H1 (cell line): ENCODE measurements at places on chromosomes 13 and 19.

DNA sequence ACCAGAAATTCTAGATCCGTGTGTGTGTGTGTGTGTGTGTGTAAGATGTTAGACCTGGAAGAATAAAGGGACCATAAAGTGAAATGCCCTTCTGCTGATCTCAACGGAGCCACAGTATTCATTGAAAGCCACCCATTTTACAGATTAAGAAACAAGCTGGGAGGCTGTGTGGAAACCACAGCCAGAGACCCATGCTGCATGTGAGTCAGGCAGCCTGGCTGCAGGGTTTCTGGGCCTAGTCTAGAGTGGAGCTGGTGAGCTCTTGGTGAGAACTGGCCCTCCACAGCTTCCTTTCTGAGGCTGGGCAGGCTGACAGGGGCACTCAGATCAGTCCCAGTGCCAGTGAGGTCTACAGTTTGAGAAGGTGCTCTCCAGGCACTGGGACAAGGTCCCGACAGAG, 75.3 kb downstream of the SERP2 start:
- no peak for DNase-seq

GRCh38 chr13:23599083-23599925, 29.1 kb downstream of the TNFRSF19 start:
- DNase-seq, result no peak

DNA sequence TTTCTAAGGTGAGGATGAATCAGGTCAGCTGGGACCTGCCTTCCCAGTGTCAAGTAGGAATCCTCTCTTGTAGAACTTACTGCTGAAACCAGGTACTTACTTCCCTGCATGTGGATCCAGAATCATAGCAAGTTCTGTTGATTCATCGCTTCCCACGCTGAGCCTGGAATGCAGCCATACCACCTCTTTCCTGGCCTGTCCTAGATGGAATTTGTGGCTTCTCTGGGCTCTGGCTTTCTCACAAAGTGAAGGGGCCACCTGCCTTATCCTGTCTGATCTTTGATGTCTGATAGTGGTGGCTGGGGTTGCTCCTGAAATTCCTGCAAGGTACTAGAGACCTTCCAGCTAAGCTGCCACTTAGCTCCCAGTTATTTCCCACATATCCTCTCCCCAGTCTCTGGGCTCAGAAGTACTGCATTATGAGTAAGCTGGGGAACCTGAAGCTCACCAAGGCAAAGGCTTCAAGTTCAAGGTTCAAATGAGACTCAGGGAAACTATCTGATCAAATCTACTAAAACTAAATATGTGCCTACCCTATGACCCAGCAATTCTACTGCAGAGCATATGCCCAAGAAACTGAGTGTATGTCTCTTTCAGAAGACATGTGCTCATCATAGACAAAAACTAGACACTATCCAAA, 103.5 kb downstream of the SUCLA2 start:
- DNase-seq, result no peak

DNA sequence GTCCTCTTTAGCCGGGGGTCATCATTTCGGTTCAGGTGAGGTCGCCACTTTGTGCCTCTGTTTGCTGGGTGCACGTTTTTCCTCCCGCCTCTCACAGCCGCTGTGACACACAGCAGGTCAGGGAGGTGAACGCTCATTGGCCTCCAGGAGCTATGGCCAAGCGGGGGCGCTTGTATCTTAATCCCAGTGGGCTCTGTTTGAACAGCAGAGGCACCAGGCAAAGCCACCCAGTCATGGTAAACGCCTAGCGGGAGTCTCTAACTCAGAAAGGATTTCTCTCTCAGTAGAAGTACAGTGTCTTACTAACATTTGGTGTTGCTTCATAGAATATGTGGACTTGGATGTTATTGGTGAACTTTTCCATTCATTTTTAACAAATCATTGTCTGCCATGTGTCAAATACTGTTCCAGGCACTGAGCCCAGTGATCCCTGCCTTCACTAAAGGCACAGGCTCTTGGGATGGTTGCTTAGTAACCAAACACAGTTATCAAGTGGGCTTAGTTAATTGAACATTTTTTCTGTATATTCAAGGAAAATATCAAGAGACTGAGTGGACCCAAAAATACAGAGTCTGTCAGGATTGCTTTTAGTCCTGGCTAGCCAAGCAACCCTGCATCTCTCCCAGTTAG, 186.7 kb downstream of the STK24 start:
- DNase-seq, result no peak
